Stimulated activated memory B cell treated with anti-CD40 and anti-IgM and Interleukin-4, amounts not matched to agents 10 μg/mL and 1 μg/mL and 100 μg/mL, for 72 hours (primary cell): ENCODE measurements at places on chromosomes 6 and 20.

DNA sequence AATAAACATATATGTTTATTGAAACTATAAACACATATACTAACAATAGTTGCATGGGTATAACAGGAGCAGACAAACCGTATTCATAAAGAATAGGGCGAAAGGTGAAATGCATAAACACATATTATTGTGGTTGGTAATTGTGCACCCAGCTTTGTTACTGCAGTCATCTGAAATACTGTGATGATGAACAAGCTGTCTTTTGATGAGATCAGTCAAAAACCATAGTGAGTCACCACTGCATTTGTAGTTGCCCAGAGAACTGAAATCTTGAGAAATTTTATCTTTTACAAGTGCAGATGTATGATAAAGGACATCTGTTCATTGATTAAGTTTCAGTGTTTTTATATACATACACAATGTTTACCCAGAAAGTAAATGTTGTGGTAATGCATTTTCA, 133.7 kb downstream of the MYO6 start:
- no peak for ATAC-seq

DNA sequence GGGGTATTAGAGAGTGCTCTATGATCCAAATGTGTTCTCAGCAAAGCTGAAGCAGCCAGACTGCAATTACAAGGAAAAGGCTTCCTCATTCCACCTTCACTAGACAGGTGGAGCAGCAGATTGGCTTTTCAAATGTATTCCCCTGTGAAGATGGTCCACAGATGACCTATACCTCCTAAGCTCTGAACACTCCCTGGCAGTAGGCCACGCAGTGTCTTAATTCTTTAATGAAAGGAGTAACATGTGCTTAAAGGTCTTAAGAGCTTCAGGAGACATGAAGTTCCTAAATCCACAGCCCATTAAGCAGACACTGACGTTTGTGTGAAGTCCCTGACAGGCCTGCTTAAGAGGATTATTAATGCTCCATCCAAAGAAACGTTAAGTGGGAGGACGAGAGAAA, 138.9 kb upstream of the NUP153 start:
- no peak for ATAC-seq

DNA sequence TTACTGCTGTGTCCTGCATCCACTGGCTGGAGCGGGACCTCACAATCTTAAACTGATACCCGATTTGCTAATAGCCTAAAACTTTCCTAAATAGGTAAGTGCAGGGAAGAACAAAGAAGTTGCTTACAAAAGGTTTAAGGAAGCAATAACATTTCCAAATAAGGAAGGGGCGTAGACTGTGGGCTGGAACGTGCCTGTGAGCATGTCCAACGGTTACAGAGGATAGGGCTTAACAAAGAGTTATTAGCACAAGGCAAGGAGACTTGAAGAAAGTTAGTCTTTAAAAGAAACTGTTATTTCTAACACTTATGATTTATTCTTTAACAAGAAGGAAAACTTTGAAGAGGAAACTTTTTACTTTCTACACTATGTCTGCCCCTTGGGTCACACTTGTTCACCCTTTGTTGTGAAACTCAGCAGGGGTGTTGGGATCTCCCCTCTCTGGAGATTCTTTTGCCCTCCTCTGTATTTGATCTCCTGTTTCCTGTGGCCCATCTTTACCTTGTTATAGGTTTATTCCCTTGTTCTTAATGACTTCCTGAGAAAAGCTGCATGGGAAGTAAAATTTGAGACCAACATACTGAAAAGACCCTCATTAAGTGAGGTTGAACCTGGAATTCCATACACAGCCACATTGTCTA, 28.7 kb downstream of the KAT14 start:
- ATAC-seq, result no peak

DNA sequence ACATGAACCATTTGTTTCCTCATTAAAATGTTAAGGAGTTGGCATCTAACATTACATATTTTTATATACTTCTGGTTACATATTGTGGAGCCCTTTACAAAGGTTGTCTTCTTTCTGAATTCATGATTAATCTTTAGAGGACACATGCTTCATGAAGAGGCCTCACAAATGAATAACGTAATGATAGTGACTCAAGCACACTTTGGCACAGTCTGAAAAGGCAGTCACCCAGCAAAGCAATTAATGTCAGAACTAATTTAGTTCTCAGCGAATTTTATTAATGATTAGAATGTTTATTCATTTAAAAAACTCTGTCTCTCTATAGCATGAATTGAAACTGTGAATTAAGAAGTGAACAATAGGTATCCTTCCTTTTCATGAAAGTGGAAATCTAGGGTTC, 854.2 kb downstream of the PHF3 start:
- no peak for ATAC-seq

GRCh38 chr6:41771058-41771983, 8.4 kb downstream of the FRS3 start:
- no peak for ATAC-seq

GRCh38 chr20:45322952-45323383, 14.9 kb upstream of the MATN4 start:
- ATAC-seq, result peak; percentile 60

DNA sequence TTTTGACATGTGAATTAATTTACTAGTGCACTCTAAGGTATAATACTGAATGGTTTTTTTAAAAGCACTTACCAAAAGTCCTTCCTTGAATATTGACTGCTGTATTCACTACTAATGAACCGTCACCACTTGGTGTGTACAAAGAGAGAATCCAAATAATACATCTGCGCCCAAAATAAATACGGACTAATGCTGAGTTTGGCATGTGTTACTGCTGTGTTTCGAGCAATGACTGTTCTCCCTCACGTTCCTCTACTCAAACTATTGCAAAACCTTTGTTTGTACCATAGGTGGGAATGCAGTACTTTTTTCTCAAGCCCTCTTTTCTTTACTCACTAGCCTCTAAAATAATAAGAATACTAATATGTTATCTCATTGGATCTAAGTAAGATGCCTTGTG, 305.5 kb downstream of the QKI start:
- no peak for ATAC-seq

GRCh38 chr20:11792568-11792953, 125.1 kb upstream of the BTBD3 start:
- ATAC-seq, result no peak

GRCh38 chr6:36054956-36055355, 27.3 kb downstream of the MAPK14 start:
- ATAC-seq, result no peak

DNA sequence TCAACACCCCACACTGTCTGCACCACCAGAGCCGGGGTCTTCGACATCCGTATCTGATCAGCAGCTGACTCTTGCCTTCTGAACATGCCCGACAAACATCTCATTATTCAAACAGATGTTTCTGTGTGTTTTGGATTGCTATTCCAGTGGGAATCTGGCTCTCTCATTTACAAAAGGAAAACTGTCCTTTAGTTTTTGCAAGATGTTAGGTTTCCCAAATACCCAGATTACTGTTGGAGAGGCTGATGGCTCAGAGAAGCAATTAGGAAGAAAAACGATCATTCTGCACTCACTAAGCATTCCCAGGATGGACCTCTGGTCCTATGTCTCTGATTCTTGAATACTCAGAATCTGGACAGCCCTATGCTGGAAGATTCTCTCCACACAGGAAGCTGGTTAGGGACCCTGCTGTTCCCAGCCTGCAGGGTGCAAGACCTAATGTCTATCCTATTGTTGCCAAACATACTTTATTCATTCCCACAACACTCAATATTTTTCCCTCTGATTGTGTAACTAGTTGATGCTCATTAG, 532.9 kb downstream of the CDH26 start:
- no peak for ATAC-seq

DNA sequence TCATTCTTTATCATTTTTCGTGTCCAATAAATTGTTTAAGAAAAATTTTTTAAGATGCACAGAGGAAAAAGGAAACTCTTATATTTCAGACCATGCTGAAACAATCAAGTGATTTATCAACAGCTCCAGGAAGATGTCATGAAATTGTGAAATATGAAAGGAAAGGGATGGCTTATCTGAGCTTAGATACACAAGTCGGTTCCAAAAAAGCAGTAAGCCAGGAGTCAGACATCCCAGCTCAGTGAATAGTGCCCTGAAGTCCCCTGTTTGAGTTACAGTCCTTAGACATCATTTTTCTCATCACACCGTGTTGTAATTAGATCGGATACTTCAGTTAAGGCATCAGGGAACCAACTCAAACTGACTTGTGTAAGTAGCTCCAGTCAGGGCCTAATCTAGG, 91.0 kb upstream of the SSTR4 start:
- no peak for ATAC-seq

DNA sequence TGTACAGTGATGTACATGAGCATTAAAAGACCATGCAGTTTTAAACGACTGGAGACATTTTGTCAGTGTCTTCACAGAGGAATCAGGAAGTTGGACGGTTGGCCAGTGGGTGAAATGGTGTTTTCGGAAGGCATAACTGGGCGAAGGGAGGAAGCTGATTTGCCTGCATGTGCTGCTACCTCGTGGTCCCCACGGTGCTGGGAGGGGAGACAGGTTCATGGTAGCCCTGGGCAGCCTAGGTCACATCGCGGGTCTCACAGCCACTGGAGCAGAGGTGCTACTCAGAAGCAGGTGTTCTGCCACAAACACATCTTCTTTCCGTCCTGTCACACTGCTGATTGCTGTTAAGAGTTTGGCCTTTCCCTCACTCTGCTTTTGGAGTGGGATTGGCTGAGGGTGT, 35.2 kb downstream of the HIVEP1 start:
- peak; percentile 58 for ATAC-seq

DNA sequence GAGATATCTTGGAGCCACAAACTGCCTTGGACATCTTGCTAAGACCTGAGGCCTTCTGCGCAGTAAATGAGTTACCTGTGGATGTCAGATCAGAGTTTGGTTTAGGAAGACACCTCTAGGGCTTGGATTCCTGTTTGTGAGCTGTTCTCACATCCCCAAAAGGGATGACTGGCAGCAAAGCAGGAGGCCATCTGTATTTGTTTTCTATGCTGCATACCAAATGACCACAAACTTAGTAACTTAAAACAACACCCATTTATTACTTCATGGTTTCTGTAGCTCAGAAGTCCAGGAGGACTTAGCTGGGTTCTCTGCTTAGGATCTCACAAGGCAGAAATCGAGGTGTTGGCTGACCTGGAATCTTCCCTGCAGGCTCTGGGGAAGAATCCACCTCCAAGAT, 116.7 kb downstream of the UNC5CL start:
- no peak for ATAC-seq

- ATAC-seq, result no peak
These were observed 166.9 kb downstream of the SLC16A10 start for GRCh38 chr6:111254004-111254778.

DNA sequence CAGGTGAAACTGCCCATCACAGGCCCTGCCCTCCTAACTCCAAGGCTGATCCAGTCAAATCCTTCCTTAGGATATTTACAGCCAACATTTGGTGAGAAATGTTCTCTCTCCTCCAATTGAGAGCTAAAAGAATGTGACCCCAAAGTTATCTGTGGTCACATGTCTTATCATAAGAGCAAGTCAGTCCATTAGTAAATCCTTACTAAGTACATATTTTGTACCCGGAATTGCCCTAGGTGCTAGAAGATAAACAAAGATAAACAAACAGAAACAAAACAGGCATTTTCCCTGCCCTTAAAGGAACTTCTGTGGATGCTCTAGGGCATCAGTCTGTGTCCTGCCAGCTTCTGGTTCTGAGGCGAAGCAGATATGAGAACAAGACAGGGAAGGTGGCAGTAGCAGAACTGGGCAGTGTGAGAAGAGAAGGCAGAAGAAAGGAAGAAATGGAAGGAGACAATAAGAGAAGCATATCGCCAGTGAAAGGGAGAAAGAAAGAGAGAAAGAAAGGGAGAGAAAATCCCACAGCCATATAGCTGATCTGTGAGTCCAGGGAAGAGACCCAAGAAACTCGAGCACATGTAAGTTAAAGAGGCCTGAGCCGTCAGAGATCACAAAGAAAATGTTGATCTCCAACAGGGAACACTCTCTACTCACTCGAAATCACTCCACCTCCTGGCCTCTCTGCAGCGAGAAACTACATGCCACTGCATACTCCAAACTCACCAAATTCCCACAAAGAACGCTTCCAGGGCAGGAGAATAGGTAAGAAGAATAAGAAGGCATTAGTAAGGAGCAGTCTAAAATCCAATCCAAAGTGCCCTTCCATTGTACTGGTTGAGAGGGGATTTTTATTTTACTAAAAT, 41.7 kb downstream of the CDK5RAP1 start:
- ATAC-seq, result no peak

DNA sequence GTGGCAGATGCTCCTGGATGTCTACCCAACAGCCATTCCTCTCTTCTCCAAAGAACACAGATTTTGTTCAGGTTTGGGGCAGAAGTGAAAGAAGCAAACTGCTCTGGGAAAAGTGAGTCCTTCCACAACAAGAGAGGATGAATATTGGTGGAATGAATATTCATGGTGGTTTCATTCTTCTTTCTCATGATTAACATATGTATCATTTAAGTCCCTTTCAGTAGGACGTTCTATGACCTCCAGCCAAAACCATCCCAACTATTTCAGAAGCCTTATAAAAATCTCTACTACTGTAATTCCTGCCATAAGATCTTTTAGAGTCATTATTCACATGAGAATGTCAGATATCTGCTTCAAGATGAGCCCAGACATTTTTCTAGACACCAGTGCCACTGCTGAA, 44.4 kb downstream of the MDN1 start:
- ATAC-seq, result no peak

DNA sequence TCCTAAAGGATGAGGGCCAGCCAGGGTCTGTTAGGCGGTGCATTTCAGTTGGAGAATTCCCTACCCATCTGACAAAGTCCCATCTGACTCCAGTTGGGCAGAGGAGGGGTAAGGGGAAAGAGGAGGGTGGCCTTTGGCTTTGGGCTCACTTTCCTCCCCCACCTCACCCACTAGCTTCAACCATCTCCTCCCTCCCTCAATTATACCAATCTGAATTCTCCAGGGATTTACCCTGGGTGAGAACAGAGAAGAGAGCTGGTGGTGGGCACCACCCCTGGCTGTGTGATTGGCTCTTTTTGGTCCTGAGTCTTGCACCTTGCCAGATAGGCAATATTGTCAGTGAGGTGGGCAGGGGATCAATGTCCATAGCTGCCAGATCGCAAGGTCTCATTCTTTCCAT, 3.2 kb downstream of the HMGA1 start:
- ATAC-seq, result no peak

DNA sequence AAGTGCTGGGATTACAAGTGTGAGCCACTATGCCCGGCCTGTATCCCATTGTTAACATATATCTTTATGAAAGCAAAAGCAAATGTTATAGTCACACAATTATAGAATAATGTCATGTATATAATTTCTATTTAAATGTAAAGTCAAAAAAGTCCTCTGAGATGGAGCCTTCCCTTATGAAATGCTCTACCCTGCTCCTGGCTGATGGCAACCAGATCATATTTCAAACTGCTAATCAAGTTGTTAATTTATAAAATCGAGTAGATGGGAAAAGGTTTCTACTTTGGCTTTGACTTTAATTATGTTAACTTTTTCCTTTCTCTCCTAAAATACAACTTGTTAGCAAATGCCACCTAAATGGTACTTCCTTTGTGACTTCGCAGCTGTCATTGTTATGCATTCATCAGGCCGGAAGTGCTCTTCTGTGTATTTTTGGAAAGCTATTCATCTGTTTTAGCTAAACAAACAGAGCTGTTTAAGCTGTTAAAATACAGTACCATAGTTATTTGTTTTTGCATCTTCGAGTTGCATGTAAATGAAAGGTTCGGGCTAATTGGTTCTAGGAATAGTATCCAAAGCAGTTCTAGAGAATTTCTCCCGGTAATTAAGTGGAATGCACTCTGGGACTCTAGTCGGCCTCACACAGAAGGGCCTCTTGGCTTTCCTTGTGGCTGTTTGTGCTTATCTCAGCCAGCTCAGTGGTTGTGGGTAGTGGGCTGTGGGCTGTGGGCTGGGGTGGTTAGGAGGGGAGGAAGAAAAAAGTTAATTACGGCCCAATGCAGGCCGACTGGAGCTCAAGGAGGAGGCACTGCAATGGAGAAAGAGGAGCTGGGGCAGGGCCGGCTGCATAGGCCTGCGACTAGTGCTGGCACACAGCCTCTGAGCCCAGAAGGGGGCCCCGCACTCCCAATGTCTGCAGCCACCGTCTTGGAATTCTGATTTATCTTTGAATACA, 34.8 kb downstream of the SLC35D3 start:
- ATAC-seq, result no peak
